ENCODE measurements at places on chromosomes 11 and 22.
A peak's percentile ranks its signal among the peaks of the same experiment; 100 is the strongest.

DNA sequence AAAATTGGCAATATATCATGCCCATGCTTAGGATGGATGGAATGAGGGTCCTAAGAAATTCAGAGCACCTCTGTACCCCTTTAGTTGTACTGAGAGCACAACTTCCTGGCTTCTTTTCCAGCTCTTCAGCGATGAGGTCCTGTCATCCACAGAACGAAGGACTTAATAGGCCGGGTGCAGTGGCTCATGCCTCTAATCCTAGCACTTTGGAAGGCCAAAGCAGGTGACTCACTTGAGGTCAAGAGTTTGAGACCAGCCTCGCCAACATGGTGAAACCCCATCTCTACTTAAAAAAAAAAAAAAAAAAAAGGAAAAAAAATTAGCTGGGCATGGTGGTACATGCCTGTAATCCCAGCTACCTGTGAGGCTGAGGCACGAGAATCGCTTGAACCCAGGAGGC lies 125.3 kb upstream of the BMAL1 start:
- no peak for DNase-seq

- no peak for DNase-seq
Measured at GRCh38 chr11:92962446-92962845, 7.0 kb upstream of the MTNR1B start.

- peak; percentile 69 for DNase-seq
Measured at GRCh38 chr11:250740-251299, 14.0 kb downstream of the PSMD13 start.

- DNase-seq: no peak
Measured at GRCh38 chr11:41246399-41246745, 213.1 kb downstream of the LRRC4C start.

DNA sequence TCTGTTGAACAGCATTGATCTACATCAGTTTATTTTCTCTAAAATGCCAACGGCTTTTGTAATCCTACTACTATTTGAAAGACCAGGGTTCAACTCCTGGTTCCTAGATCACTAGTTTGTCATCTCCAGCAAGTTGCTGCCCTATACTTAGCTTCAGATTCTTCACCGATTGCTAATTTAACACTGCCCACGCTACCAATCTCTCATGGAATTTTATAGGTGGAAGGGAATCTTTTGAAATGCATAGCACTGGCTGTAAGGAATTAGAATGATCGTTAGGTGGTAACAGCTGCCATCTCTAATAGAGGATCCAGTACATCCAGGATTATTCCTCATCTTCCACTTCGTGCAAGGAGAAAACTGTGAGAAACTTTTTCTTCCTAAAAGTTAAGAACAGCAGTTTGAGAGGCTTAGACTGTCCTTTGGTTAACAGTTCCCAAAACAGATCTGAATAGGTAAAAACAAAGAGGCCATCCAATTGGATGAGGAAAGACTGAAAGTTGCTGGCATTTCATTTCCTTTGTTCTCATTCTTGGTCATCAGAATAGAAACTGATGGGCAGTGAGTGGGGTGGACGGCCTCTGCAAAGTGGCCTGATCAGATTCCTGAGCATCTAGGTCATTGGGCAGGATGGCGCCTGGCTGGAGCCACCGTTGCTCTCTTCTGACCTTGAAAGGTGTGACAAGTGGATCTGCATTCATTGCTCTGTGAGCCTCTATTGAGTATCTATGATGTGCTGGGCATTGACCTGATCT lies 236.3 kb upstream of the SORL1-AS1 start:
- no peak for DNase-seq

GRCh38 chr11:78967811-78968210 lies 393.1 kb upstream of the NARS2 start:
- DNase-seq: no peak

DNA sequence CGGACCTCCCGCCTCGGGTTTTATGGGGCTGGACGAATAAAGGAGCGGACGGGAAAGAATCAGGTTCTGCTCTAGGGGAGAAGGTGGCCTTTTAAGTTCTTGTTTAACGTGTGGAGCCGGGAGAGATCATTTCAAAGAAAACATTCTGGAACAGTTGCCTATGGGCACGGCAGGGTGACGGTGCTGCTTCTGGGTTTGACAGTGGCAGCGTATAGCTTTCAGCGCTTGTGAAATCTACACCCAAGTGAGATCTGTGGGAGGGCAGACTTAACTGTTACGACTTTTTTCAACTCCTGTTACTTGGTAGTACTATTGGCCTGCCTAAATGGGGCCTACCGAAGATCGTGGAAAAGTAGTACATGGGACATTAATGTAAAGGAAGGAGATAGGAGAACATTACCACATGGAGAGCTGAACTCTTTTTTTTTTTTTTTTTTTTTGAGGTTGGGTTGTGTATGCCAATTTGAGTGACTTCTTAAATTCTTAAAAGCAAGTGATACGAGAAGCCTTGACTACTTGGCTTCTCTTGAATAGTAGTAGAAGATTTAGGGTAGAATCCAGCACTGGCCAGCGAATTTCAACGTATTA lies 743 bp downstream of the USP47 start:
- DNase-seq: peak; percentile 79

DNA sequence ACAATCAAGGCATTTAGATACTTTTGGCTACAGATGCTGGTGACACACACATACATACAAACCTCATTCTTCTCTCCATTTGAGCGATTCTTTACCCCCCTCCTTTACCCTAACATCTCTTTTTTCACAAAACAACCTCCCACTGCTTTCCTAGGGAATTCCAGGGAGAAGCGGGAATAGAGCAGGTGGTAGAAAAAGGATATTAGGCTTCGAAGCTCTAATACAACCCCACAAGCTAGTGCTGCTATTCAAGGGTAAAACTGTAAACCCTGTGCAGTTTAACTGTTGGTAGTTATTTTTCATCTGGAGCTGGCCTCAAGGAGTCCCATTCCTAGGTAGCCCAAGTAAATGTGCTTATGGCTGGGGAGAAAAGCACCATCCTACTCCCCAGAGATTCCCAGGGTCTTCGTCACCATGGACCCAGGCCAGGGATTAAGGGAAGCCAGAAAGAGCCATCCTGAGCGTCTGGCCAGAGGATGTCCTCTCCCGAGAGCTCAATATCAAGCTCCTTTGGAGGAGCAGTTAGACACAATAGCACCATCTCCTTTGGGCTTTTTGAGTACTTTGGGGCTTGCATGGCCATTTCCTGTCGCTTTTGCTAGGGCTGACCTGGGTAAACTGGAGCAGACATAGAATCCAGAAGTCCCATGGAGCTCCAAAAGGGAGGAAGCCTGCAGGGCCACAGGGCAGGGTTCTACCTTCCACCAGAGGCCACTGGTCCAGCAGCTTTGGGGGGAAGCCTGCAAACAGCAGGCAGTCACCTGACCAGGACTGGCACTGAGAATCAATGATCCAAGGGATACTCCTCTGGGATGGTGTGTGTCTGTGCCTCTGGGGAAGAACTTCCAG lies 3.1 kb downstream of the MAML2 start:
- no peak for DNase-seq

DNA sequence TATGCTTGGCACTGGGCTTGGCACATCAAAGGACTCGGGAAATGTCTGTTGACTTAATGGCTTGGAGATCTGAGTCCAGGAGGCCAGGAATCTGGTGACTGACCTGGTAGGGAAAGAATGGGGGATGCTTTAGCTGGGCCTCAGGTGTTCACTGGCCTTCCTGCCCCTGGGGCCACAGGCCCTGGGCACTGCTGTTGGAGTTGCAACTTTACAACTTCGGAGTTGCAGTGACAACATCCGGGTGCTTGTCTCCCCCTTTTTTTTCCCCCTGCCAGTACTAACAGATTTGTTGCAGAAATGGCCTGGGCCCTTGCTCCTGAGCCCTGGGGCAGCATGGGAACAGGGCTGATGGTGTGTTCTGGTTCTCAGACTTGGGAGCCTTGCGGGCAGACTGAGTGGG lies 23.8 kb downstream of the OSBP2 start:
- DNase-seq: no peak

All from trophoblast cell (in vitro differentiated cells and primary cell).